Ascending aorta (tissue), 2 donors: ENCODE measurements at places on chromosomes 3 and 15.

GRCh38 chr15:93466380-93466779, 377.4 kb upstream of the RGMA start:
- DNase-seq = no peak

- DNase-seq = no peak
These were observed 28.4 kb upstream of the SMAD6 start for GRCh38 chr15:66673410-66674322.

DNA sequence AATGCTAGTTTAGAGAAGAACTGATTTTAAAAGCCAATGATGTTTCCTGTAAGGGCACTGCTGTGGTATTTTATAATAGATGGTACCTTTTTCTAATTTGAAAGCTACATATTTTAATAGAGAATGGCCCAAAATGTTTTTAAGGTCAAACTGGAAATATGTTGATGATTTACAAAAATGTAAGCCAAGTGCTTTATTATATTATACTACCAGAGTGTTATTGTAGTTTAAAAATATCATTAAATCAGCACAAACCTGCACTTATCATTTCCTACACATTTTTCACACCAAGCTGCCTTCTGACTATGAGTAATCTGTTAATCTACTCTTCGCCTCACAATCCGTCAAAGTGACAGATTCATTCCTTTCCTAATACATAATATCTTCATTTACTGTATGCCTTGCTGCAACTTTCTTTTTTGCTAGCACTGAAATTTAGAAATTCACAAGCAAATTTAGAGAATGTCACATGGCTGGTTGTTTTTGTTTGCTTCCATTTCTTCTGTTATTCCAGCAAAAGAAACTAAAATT, 126.4 kb upstream of the FAM3D start:
- no peak for DNase-seq

- DNase-seq = no peak
These were observed 49.5 kb downstream of the SLC25A26 start for GRCh38 chr3:66270288-66270687.

DNA sequence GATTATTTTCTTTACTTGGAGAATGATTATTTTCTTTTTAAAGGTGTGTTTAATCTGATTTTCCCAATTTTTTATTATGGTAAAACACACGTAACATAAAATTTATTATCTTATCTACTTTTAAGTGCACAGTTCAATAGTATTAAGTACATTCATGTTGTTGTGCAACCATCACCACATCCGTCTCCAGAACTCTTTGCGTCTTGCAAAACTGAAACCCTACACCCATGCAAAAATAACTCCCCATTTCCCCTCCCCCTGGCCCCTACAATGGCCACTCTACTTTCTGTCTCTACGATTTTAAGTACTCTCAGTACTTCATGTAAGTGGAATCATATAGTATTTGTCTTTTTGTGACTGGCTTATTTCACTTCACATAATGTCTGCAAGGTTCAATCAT, 230.7 kb downstream of the SATB1 start:
- DNase-seq = no peak

DNA sequence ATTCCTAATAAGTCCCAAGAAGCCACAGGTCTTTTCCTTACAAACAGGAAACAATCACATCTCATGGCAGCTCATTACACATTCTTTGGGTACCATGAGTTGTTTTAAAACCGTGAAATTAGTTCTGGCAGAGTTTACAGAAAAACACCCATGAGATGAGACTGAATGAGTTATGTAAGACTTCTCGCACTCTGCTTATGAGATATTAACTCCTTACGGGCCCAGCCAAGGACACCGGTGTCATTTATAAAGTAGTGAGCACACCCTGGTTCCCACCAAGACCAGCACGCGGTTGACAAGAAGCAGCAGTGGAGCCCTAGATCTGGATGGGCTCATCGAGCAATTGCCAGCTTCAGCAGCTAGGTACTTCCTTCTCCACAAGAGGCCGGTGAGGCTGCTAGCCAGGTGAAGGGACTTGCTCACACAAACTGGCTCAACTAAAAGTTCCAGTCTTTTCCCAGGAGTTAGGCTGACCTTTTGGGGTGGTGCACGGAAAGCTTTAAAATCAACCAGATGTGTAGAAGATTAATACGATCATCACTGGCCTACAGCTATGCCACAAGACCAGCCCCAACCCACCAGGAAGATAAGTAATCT, 318.6 kb upstream of the ICE2 start:
- DNase-seq = no peak

- no peak for DNase-seq
These were observed 14.3 kb downstream of the LIMD1 start for GRCh38 chr3:45608885-45609284.

DNA sequence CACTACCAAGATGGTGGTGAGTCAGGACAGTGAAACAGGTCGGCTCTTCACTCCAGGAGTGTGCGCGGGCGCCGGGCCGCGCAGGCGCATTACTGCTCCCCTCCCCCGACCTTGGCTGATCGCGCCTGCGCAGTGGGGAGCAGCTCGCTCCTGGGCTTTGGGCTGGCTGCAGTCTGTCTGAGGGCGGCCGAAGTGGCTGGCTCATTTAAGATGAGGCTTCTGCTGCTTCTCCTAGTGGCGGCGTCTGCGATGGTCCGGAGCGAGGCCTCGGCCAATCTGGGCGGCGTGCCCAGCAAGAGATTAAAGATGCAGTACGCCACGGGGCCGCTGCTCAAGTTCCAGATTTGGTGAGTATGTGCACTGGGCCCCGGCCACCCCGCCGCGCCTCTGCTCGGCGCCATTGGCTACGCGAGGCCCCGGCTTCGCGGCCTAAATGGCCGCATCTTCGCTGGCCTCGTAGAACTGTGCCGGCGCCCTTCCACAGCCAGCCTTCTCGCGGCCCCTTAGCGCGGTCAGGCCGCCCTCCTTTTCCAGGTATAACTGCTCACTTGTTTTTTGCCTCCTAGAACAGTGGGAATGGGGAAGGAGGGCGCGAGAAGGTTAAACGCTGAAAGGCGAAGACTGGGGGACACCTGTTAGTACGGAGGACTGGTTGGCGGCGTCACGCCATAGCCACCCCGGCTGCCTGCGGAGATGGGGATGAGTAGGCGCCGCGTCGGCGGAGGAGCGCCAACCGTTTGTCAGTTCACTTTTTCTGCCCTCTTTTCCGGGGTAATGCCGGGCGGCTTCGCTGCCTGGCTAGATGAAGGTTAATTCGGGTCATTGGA, at the start of gene SELENOT:
TSS of gene SELENOT (plus strand) at position 169 of the 827 bp plus-strand sequence. CDS start at position 211, 42 bp downstream.
- DNase-seq = peak; percentile 84

DNA sequence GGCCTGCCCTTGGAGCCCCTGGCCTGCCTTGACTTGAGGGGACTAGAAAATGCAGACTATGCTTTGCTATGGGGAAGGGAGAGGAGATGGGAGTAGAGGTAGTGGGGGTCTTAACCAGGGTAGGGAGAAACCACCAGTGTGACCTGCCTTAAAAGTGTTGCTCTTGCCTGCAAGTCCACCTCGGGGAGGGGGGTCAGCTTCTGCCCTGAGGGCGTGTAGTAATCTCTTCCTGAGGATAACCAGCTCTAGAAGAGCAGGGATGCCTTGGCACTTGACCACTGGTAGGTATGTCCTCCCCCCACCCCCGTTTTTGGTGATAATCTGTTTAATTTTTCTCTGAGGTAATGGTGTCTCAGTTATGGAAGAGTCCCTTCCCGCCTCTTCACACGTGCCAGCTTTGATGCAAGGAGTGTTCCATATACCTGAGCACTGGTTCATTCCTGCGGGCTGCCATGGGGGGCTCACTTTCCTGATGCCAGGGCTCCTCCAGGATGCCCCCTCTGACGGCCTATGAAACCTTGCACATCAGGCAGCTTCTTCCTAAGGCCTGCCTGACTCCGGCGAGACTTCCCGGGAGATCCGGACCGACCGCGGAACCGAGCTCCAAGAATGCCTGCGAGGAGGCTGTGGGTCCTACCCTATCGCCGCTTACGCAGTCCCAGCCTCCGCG, 780 bp upstream of the P4HTM start:
- no peak for DNase-seq

- peak; percentile 73 for DNase-seq
These were observed at the start of gene DNAJC13 for GRCh38 chr3:132416807-132417694. TSS of gene DNAJC13 (plus strand) at chr3:132417502. CDS start at chr3:132434551, 17,049 bp downstream.

GRCh38 chr3:170440344-170440743, 21.7 kb downstream of the CLDN11 start:
- no peak for DNase-seq

- DNase-seq = no peak
These were observed 5.7 kb upstream of the SKOR1 start for GRCh38 chr15:67819636-67820035.

GRCh38 chr3:126618760-126619159, 36.2 kb downstream of the TXNRD3 start:
- DNase-seq = no peak

GRCh38 chr15:68582864-68583263, 4.1 kb downstream of the CORO2B start:
- no peak for DNase-seq

GRCh38 chr3:141279077-141279967, 47.7 kb downstream of the PXYLP1 start:
- no peak for DNase-seq

- peak; percentile 52 for DNase-seq
These were observed 3.9 kb upstream of the ACAN start for GRCh38 chr15:88799341-88799740.

GRCh38 chr15:74235962-74236361, at the start of gene CCDC33:
TSS of gene CCDC33 (plus strand) at chr15:74236326. CDS start at chr15:74236720, 394 bp downstream.
- no peak for DNase-seq

DNA sequence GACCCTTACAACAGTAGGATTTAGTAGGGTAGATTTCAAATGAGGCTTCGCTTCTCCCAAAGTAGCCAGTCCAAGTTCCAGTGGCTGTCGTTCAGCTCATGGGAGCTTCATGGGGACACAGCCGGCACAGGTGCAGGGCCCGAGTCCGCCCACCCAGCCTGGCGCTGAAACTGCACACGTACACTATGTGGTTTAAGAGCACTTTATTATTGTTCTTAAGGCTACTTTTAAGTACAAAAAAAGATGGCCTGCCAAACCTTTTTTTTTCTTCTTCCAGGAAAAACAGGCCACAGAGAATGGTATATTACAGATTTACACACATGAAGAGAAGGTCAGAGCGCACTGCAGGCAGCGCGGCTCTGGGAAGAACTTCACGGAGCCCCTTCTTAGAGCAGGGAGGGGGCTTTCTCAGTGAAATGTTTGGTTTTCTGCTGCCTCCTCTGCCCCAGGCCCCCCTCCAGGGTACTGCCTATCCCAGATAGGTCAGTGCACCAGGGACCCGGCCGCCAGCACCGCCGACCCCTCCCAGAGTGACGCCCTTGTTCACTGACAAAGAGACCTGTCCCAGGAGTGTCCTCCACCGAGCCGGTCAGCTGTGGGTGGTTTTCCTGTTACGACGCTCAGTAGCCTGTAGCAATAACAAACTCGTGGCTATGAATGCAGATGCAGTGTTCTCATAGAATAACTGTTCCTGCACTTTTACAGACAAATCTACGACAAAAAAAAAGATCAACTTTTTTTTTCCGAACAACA, 87.7 kb downstream of the VGLL4 start:
- no peak for DNase-seq

- no peak for DNase-seq
These were observed 208.4 kb upstream of the NANOGP8 start for GRCh38 chr15:35293353-35294130.

GRCh38 chr15:31266712-31267111, 59.9 kb upstream of the KLF13 start:
- DNase-seq = no peak

DNA sequence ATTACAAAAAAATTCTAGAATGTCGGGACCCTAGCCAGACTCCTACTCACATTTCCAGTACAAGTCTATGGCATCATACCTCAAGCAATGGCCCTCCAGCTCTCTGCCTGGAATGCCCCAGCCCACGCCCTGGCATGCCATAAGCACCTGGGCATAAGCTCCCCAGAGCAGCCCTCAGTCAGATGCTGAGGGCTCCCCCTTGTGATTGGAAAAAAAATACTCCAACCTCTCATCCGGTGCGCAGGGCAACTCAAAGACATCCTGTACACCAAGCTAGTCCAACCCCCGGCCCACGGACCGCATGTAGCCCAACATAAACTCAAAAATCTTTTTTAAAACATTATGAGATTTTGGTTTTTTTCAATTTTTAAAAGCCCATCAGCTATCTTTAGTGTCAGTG, 115.4 kb downstream of the NEK10 start:
- DNase-seq = no peak

DNA sequence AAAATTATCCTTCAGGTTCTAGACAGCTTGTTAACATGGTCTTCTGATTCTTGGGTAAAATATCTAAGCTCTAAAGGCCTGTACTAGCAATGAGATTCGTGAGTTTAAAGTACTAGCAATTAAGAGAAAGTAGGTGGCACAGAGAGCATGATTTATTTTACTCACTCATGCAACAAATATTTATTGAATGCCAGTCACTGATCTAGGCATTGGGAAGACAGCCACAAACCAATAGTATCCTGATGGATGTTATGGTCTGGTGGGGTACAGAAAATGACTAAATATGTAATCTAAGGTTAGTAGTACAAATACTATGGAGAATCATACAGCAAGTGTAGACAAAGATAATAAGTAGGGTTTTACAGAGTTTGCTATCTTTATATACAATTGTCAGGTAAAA, 751.3 kb downstream of the ZNF385D start:
- no peak for DNase-seq

GRCh38 chr3:128237348-128238183, 84.3 kb downstream of the EEFSEC start:
- DNase-seq = no peak

GRCh38 chr15:84836844-84837243, 19.7 kb downstream of the ALPK3 start:
- DNase-seq = no peak
